HCT116 (cell line): ENCODE measurements at places on chromosomes 11 and 22. TPM values are rescaled to one million over a fixed set of nuclear protein-coding genes. Genes with fewer than 3 reads are reported as not detected.
A peak's percentile ranks its signal among the peaks of the same experiment; 100 is the strongest.

GRCh38 chr11:60858731-60859464, 3.1 kb upstream of the PTGDR2 start:
- no peaks in the 10 kb centered on the region for H3K27me3 ChIP-seq
- H3K4me3 ChIP-seq, result no peak overlapping the region
- H3K27ac ChIP-seq, result no peak overlapping the region
- no peaks in the 10 kb centered on the region for H3K36me3 ChIP-seq
- no peaks in the 10 kb centered on the region for H3K4me1 ChIP-seq

- no peak overlapping the region; the same call in 1 of the 2 replicates for H3K4me3 ChIP-seq
- H3K4me1 ChIP-seq, result peaks cover 93% of the 10 kb centered on the region
- H3K27me3 ChIP-seq, result no peaks in the 10 kb centered on the region
- H3K27ac ChIP-seq, result peak overlapping the region; percentile 100
Measured at GRCh38 chr22:37328017-37328416, 45.7 kb downstream of the CYTH4 start.

DNA sequence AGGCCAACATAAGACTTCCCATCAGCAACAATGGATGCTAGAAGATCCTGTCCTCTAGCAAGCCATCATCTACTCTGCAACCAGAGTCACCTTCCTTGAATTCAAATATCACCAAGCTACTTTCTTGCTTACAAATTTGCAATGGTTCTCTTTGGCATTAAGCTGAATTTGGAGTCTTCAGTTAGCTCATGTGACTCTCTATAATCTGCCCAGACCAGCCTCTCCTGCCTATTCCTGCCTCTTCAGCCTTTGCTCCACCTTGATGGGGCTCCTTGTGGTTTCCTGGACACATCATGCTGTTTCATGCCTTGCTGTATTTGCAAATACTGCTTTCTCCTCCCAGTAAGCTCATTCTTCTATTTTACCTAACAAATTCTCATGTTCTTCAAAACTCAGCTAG, 82.3 kb downstream of the RASSF10 start:
- no peak for DNase-seq
- H3K27me3 ChIP-seq, result no peaks in the 10 kb centered on the region
- H3K4me3 ChIP-seq, result no peak overlapping the region
- H3K4me1 ChIP-seq, result no peaks in the 10 kb centered on the region
- H3K27ac ChIP-seq, result no peak overlapping the region
- H3K36me3 ChIP-seq, result no peaks in the 10 kb centered on the region

DNA sequence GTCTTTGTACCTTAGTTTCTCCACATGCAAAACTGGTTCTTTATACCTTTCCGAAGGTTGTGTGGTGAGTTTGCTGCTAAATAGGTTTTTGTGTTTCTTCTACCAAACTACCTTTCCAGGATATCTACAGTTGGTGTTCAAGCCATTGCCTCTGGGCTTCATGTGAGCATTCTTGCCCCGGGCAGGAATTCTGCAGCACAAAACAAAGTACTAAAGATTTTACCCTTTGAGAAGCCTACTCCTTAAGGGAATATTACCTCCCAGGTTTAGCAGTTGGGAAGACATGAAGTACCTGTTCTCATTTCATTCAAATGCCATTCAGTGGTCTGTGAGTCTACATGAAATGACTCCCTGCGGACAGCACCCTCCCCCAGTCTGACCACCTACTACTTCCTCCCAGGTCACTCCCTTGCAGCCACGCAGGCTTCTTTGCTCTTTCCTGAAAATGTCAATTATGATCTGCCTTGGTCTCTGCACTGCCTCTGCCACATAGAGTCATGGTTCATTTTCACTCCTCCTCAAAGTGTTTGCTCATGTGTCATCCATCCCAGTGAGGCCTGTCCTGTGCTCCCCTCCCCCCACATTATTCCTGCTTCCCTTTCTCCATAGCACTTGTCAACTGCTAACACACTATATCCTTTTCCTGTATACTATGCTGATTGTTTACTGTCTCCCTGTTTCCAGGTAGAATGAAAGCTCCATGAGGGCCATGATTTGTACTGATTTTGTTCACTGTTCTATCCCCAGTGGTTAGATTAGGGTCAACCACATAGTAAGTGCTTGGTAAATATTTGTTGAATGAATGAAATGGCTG, 36.9 kb downstream of the PACS1 start:
- no peak for DNase-seq
- H3K36me3 ChIP-seq, result no peaks in the 10 kb centered on the region
- H3K4me3 ChIP-seq, result no peak overlapping the region
- no peak overlapping the region for H3K27ac ChIP-seq
- H3K27me3 ChIP-seq, result no peaks in the 10 kb centered on the region
- peaks cover 30% of the 10 kb centered on the region for H3K4me1 ChIP-seq

The OR52R1 gene
- not detected for total RNA-seq

The OR9I1 gene
- total RNA-seq, result not detected

The CCDC116 gene
- total RNA-seq, result 0.66 TPM

The SLC25A45 gene
- total RNA-seq, result 3.9 TPM

The GAB2 gene
- 1.9 TPM for total RNA-seq
